ENCODE measurements at places on chromosomes 12 and 14.

DNA sequence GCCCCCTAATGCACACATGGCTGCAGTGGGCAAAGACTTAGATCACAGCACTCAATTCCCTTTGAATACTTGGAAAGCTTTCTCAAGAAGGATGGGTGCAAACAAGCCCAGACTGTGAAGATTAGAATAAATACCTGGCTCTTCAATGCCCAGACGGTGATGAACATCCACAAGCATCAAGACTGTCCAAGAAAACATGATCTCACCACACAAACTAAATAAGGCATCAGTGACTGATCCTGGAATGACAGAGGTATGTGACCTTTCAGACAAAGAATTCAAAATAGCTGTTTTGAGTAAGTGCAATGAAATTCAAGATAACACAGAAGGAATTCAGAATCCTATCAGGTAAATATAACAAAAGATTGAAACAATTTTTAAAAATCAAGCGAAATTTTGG lies 43.8 kb upstream of the ZDHHC17 start:
- no peak for DNase-seq

- no peak for DNase-seq
These were observed 2.2 kb downstream of the PRMT8 start for GRCh38 chr12:3493043-3493858.

DNA sequence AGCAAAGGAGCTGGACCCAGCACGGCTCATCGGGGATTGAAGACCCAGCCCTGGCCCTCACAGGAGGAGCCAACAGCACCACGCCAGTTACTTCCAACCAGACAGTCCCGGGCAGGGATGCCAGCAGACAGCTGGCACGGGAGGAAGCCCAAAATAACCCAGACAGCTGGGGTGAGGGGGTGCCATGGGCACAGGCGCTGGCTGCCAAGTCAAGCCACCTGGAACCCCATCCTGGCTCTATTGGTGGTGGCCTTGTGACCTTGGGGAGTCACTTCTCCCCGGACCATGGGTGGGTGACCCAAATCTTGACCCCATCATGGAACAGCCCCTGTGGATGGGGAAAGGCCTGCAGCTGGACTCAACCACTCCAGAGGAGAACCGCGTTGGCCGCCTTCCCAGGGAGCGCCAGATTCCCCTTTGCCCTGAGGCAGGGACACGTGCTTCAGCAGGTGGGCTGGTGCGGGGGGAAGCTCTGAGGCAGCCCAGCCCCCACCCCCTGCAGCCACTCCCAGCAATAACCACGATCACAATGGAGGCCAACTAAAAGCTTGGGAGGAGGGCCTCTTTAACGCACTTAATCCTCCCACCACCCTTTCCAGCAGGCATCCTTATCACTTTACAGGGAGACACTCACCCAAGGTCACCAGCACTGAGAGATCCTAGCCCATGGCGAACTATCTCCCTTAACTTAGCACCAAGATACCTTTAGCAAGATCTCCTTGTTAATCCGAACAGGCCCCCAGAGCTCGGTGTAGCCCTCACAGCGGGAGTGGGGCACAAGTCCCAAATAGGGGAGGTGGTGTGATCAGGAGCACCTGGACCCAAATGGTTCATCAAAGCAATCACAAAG lies 4.7 kb upstream of the RHOF start:
- peak; percentile 94 for DNase-seq

DNA sequence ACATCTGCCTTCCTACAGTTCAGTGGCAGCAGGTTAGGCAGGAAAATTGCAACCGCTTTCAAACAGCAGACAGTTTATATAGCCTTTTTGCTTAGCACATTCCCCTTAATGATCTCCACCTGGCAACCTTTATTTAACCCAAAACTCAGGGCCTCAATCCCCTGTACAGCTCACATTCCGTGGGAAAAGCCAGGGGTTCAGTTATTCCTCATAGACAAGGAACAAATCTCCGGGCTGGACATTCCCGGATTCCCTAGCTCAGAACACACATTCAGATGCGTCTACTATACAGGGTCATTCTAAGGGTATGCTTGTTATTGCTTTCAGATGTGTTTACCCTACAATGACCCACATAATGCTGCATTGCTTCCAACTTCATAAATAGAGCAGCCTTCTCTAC lies 73.8 kb upstream of the DCN start:
- no peak for DNase-seq

- no peak for DNase-seq
These were observed 81.8 kb upstream of the CCDC198 start for GRCh38 chr14:57575482-57575881.

- no peak for DNase-seq
These were observed 157.6 kb downstream of the PAH start for GRCh38 chr12:102759466-102759865.

DNA sequence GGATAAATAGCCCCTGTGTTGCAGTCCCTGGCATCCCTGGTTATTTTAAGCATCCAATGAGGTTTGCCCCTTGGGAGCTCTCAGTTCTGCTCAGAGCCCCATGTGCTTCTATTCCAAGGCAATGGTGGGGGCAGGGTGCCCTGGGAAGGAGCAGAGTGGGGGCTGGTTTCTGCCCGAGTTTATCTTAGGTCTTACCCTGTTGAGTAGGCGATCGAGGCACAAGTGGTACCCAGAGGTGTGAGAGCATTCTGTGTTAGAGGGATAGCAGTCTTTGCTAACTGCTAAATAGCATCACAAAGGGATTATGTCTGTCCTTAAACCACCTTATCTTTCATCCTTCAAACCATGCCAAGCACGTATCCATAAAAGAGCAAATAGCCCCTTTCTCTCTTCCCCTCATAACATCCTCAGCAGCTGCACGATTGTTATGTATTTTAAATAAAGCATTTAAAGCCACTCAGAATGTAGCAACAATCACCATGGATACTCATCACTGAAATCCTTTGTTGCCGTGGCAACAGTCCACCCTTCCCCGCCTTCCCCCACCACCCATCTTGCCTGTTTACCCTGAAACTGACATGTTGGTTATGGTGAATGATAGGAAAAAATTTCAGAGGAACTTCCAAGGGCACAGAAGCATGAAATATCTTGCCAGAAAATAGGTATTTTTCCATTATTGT lies 139.3 kb downstream of the PTPN11 start:
- DNase-seq, result no peak

DNA sequence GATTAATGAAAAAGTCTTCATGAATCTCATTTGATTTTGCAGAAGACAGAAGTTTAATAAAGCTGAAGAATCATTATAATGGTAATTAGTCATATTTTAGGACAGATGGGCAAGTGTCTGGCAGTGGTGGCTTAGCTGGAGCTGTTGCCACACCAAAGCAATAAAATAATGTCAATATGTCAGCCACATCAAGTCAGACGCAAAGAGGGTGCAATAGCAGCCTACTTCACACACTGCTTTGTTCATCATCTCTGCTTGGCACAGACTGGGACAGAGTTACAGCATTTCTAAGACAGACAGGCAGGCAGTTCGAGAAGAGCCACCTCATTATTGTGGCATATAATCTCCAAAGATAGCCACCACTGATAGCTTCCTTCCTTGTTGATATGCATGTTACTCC lies 16.9 kb upstream of the KRR1 start:
- no peak for DNase-seq

- DNase-seq, result peak; percentile 20
These were observed 69.2 kb downstream of the NOVA1 start for GRCh38 chr14:26528415-26529182.

- DNase-seq, result no peak
These were observed 29.1 kb downstream of the ATG14 start for GRCh38 chr14:55382483-55382882.

- DNase-seq, result no peak
These were observed 22.4 kb upstream of the PPM1H start for GRCh38 chr12:62957233-62957953.

DNA sequence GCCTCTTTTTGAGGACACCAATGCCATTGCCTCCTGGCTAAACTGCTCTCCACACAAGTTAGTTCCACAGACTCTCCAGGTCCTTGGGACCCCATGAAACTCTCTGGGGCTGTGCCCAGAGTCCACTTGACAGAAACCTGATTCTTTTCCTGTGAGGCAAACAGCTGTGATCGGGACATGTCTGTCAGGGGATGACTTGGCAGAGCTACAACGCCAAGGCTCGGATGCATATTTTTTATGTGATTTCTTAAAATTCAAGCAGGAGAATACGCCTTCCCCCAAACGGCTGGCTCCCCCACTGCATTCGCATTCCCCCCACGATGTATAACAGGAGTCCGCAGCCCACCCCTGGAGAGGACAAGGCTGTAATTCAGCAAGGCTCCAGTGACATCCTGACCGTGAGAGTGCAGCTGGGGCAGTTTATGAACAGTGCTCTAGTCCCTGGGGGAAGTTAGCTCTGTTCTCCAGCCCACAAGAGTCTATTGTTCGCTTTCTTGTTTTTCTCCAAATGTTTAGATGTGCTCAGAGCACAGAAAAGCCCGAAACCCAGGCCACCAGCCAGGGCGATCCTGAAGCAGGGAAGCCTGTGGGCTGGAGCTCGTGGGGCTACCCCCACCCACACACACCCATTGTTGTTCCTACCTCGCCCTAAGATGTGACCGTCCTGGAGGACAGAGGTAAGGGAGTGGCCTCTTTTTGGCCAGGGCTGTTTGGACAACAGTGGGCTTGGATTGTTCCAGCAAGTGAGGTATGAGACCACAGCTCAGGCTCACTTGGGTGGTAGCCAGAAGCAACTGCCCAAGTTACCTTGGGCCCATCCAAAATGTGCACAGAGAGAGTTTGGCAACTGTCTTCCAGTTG lies 159.5 kb downstream of the ZFP36L1 start:
- DNase-seq, result peak; percentile 28

DNA sequence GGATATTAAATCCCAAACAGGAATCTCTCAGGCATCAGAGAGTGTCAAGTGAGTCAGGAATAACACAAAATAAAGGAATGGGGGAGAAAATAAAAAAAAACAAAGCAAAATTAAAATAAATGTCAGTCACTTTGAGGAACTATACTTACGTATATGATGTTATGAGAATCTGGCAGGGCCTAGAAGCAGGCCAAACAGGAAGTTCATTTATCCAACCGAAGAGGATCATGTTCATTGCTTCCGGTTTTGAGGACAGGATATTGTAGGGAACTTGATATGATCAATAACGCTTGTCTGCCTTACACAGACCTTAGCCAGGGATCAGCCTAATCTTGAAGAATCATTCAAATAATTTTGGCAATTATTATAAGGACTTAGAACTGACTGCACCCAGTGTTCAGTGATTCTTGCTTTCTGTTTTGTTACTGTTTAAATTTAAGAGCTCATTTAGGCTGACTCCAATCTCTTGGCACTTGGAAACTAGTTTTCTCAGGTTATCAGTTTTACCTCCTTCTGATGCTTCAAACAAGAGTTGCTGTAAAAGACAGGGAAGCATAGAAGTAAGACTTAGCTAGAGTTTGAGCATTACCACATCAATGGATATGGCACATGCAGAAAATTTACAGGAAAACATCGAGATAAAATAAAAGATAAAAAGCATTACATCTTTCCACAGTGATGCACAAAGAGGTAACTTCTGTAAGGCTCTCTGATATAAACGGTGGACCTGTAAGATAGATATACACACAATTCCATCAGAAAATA lies 53.4 kb downstream of the ZFC3H1 start:
- DNase-seq, result no peak

DNA sequence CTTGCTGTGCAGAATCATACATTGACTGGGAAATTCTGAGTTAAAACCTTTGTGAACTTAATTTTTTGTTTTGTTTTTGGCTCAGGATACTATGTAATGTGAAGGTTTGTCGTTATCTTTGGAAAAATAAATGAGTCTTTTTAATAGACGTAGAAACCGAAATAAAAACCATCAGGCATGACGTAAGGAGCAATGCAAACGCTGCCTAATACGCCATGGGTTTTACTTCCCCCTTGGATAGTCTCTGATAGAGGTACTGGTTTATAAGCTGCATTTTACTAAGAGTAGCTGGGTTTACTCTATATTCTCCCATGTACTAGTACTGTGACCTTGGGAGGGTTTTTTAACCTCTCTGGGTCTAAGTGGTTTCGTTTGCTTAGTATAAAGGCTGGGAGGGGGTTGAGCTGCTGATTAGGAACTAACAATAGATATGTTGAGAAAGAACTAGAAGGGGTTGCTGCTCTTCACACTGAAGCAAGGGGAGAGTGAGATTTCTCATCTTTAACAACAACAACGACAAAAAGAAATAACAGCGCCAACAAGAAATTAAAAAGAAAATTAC lies 66.8 kb upstream of the SLCO1C1 start:
- DNase-seq, result no peak

DNA sequence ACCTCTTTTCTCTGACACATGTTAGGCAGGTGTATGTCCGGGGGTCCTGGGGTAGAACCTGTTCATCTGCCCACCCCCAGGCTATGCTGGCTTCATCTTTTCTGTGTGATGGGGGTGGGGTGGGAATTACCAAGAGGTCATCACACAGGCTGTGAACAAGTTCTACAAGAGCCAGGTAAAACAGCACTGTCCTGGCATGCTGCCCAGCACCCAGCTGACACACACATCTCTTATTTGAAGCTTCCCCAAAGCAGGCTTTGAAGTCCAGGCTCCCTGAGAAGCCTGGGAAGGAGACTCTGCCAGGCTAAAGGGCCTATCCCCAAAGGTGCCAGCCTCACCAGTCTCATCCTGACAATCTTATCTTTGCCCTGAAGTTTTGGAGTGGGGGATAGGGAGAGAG lies 141.1 kb downstream of the ALG10 start:
- no peak for DNase-seq

GRCh38 chr12:15118955-15119354 lies 102.3 kb downstream of the RERG start:
- DNase-seq, result no peak

- DNase-seq, result no peak
These were observed 9.7 kb upstream of the WSB2 start for GRCh38 chr12:118070650-118071049.

- no peak for DNase-seq
These were observed 11.1 kb downstream of the ERP27 start for GRCh38 chr12:14927267-14927666.

- DNase-seq, result no peak
These were observed 2.6 kb downstream of the ACSS3 start for GRCh38 chr12:81080431-81080983.

GRCh38 chr12:2152134-2152533 lies 99.3 kb downstream of the CACNA1C start:
- DNase-seq, result no peak

DNA sequence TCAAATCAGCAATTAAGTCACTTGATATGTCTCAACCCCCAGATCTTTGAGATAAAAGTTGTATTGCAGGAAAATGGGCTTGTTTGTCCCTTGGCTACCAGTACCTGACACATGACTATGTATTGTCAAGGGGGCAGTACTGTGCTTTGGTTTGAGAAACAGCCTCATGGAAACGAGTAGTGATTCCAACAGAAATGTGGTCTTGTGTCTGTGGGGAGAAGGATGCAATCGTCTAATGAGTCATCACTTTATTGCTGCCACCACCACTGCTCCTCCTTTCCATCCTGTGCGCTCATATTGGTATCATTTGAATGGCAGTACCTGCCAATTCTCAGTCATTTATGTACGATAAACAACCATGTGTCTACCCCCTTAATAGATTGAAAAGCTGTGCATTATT lies 72.8 kb upstream of the ARHGAP5 start:
- no peak for DNase-seq

DNA sequence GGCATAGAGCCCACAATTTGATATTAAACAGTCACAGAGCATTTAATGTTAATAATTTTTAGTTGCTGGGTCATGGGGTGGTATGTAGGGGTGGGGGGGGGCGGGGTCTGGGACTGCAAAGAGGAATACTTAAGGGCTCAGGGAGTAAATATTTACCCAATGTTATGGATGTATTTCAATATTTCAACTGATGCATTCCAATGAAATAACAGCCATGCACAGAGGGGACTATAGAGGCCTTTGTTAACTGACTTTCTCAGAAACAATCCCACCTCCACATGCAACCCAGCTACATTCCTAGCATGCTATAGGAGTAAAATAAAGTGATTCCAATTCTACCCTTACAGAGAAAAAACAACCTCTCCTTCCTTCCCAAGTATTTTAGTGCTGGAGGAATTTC lies 7.9 kb upstream of the BBS10 start:
- no peak for DNase-seq

Data from colonic mucosa (tissue), 4 donors.